ENCODE measurements at places on chromosomes 5 and 9.
A peak's percentile ranks its signal among the peaks of the same experiment; 100 is the strongest.

GRCh38 chr9:32550150-32550561, 2.0 kb upstream of the SMIM27 start:
- no peak for DNase-seq

GRCh38 chr5:89946508-89946907, 463.0 kb downstream of the CETN3 start:
- DNase-seq: no peak

- no peak for DNase-seq
These were observed 153.3 kb downstream of the ESM1 start for GRCh38 chr5:54832045-54832444.

DNA sequence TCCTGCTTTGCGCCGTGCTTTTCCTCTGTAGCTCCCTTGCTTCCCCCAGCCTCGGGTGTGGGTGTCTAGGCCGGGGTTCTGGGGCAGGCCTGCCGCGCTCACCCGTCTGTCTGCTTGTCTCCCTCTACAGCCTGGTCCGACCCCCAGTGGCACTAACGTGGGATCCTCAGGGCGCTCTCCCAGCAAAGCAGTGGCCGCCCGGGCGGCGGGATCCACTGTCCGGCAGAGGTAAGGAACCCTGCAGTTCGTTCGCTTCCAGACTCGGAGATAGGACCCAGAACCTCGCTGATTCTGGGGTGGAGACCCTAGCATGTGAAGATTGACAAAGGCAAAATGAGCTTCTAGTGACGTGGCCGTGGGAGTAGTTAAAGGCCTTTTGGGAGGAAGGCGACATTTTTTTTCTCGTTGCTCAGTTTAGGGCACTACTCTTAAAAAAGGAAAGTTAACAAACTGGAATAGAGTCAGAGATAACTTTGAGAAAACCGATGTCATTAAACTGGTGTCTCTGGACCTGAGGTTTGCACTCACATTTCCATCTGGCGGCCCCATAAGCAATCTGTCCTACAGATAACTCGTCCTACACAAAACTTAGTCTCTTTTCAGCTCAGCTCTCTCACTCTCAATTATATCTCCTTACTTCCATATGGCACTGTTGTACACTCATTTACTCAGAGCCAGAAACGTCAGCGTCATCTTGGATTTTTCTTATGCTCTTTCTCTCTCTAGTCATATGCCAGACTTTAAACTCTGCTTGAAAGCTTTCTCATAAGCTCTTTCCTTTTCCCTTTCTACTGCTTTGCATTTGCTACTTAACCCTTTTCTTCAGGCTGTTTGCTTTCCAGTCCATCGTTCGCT, 561 bp downstream of the SEC61B start:
- no peak for DNase-seq

DNA sequence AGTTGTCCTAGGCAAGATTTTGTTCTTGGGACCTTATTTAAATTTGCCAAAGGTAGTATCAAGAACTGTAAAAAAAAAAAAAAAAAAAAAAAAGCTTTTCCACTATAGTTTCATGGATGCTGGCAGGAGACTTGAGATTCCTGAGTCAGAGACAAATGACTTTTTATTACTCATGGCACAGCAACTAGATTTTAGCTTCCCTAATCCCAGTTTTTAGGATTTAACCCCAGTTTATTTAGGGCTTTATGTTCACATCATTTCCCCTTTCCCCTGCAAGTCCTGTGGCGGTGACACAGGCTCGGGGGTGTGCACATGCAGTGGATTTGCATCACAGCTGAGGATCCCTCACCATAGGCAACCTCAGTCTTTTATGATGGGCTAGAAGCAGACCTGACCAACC, 144.9 kb downstream of the GOLPH3 start:
- DNase-seq: no peak

GRCh38 chr5:86689103-86689729, 71.5 kb downstream of the COX7C start:
- no peak for DNase-seq

- no peak for DNase-seq
These were observed 65.1 kb downstream of the NEK6 start for GRCh38 chr9:124322618-124323432.

DNA sequence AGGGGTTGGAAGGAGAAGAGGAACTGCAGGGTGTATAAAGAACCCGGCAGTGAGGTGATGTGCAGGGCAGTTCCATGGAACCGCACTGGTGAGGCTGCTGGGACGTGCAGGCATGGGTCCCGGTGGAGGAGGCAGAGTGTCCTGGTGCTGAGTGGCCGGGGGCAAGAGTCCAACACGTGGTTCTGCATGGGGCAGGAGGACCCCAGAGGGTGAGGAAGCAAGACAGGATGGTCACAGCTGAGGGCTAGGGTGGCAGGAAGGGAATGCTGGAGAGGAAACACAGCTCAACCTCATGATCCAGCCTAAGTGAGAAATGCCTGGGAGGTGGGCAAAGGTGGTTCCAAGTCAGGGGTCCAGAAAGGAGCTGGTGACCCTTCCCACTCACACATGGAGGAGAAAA, 87.2 kb downstream of the S1PR3 start:
- DNase-seq: no peak

DNA sequence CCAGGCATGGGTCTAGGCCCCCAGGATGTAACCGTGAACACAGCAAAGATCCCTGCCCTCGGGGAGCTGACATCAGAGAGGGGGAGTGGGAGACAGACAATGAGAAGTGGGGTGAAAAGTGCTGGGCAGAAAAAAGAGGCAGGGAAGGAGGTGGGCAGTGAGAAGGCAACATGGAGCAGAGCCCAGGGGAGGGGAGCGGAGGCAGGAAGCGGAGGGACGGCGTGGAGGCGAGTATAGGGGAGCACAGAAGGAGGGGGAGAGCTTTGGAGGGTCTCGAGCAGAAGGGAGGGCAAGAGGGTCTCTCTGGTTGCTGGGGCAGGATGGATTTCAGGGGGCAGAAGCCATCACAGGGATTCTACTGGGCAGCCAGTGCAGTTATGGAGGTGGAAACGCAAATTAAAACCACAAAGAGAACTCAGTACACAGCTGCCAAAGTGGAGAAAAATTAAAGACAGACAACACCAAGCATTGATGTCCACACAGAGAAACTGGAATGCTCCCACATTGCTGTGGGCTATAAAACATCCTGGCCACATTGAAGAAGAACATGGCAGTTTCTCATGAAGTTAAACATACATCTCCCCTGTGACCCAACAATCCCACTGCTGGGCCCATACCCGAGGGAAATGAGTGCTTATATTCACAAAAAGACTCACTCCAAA, 21.1 kb upstream of the LAMC3 start:
- no peak for DNase-seq

- DNase-seq: no peak
These were observed 237.3 kb downstream of the CDH10 start for GRCh38 chr5:24407466-24407865.

DNA sequence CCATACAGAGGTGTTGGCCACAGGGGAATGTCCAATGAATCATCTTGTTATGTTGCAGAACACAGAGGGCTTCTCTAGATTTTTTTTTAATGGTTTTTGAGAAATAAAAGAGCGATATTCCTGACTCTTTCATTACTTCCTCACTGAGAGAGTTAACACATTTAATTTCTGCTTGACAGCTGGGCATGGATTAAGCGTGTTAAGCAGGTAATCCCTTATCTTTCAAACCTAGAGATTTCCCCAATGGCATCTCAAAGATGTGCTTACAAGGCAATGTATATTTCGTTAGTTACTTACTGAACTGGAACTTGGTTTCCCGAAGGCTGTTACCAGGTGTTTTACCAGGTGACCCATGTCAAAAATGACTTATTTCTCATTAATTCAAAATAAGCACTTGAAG, 21.8 kb upstream of the ADCY2 start:
- DNase-seq: no peak

GRCh38 chr5:141657937-141658545, 6.8 kb upstream of the FCHSD1 start:
- DNase-seq: peak; percentile 65

- no peak for DNase-seq
These were observed 220.2 kb downstream of the DMAC1 start for GRCh38 chr9:7579351-7579750.

GRCh38 chr9:95147452-95148207, 169.9 kb downstream of the FANCC start:
- DNase-seq: no peak

DNA sequence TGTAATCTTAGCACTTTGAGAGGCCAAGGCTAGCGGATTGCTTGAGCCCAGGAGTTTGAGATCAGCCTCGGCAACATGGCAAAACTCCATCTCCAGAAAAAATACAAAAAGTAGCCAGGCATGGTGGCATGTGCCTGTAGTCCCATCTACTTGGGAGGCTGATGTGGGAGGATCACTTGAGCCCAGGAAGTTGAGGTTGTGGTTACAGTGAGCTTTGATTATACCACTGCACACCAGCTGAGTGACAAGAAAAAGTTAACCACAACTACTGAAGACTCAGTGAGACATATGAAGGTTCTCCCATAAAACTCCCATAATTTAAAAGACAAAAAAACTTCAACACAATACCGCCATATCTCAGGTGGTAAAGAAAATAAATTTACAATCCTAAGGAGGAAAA, 98.0 kb downstream of the NR6A1 start:
- no peak for DNase-seq

GRCh38 chr5:126253406-126253805, 169.8 kb upstream of the GRAMD2B start:
- no peak for DNase-seq

- DNase-seq: no peak
These were observed 87.3 kb upstream of the CCNG1 start for GRCh38 chr5:163350083-163350482.

DNA sequence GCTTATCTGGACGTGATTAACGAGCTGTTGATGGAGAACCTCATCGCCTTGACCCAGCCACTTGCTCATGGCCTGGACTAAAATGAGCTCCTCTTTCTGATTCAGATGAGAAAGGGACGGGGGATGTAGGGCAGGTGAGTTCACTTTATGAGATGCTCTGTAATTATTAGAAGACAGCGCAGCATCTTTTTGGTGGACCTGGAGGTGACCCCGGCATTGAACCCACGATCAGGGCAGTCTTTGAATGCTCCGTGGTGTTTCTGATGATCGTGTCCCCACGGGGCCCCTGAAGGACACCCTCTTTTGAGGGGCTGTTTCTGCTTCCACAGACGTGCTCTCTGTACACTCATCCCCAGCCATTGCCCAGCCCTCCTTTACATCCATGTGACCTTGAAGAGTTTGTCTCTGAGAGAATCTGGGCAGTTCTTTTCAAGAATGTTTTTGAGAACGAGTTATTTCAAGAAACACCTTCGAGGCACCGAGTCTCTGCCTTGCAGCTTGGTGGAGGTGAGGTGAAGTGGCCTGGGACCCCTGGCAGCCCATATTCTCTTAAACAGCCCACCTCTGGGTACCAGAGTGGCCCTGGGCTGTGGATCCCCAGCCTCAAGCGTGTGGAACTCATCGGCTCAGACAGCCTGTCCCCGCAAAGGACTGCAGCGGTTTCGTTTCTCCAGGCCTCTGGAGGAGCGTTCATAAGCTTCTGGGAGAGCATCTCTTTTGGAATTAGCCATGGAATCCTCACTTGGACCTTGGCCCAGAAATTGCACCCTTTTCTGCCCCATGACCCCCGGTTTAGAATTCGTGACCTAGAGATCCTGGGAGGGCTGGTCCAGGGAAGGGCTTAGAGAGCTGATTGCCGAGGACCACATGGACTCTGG, 50.3 kb downstream of the COL5A1 start:
- DNase-seq: no peak

Measured in HepG2 (cell line).